ENCODE measurements at places on chromosomes 11 and 22.

- no peak for DNase-seq
These were observed 32.4 kb upstream of the CD44 start for GRCh38 chr11:35106595-35106994.

GRCh38 chr11:75593286-75593915 lies 31.3 kb downstream of the SERPINH1 start:
- DNase-seq, result no peak

DNA sequence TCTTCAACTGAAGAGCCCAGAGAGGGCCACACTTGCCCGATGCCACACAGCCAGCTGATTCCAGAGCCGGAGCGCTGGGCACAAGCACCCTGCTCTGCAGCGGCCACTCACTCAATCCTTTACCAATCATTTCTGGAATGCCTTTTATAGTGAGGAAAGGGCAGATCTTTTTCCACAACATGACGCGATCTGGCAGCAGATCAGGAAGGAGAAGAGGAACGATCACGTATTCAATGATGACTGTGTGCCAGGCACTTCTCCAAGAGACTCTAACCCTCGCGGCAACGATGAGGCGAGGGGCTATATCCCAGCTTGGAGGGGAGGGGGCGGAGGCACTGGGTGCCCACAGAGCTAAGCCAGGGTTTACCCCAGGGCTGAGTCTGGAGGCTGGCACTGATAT lies 56.3 kb upstream of the TCF20 start:
- no peak for DNase-seq

- DNase-seq, result no peak
These were observed 1.1 kb upstream of the PHLDB1 start for GRCh38 chr11:118606157-118606843.

DNA sequence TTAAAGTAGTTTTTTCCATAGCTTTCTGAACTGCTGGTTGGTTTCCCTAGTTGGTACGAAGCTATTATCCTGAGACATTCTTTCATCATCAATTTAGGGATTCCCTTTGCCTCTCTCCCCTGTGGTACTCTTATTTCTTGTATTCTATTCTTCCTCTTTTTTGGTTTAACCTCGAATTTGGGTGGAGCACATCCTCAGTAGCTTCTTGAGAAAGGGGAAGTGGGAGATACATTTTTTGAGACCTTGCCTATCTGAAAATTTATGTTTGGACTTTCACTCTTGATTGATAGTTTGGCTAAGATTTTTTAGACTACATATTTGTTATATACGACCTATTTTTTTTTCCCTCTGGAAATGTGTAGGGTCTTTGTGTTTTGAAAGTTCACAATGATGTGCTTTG lies 121.7 kb upstream of the ZBED5 start:
- no peak for DNase-seq

GRCh38 chr22:44070029-44070428 lies 45.9 kb downstream of the PARVB start:
- DNase-seq, result no peak
